ENCODE measurements at places on chromosomes 12 and 14.
A peak's percentile ranks its signal among the peaks of the same experiment; 100 is the strongest.

DNA sequence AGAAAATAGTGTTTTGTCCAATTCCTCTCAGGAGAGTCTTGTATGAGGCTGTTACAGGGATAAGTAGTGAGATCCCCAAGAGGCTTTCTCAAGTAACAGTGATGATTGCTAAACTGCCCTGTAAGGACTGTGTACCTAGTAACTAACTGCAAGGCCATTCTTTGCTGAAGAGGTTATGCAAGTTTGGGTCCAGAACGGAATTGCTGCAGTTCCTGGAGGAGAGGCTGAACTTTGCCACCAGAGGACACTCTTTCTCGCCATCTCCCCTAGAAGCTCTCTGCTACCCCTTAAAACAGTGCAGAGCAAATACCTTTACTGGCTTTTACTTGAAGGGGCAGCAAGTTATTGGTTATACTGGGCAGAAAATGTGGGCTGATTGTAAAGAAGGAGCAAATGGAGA, 180.0 kb downstream of the RBM19 start:
- no peak for DNase-seq

DNA sequence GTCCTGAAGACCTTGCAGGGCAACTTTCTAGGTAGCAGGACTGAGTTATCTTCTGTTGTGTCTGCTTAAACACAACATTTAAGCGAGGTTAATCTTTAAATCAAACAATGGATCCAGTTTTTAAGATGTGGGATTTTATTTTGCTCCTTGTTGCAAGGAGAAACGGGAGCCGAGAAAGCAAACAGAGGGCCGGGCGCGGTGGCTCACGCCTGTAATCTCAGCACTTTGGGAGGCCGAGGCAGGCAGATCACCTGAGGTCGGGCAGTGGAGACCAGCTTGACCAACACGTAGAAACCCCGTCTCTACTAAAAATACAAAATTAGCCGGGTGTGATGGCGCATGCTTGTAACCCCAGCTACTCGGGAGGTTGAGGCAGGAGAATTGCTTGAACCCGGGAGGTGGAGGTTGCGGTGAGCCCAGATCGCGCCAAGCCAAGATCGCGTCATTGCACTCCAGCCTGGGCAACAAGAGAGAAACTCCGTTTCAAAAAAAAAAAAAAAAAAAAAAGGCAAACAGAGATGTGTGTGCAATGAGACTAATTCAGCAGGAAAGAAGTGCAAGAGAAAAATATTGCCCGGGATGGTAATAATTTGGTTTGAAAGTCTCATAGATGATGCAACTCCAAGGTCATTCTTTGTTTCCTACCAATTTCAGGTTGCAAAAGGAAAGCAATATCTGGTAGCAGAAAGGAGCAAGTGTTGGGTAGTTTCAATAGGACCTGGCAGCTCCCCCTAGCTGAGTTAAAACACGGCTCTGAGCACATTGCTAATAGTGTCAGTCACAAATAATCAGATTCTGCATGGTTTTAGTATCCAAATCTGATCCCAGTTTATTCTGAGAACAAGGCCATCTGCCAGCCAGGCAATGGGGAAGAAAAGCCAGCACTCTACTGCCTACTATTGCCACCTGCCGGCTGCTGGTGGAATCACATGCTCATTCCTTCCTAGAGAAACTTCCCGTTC, 141.4 kb downstream of the PPM1H start:
- peak; percentile 93 for DNase-seq

DNA sequence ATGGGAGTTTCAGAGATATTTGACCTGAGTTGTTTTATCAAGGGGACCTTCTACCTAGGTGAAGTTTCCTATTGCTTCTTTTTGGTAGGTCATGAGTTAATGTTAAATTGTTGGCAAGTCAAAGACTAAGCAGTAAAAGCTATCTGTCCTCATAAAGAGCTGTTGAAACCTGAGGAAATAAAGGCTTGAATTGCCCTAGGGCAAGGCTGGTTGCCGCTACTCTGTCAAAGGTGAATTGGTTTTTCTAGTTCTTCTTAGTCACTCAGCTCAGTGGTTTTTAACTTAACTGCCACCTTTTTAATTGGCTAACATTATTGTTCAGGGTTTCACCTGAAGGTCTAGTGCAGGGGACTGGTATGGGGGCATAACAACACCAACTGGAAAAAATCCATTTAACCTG, 441.6 kb upstream of the FBXO33 start:
- DNase-seq, result no peak

DNA sequence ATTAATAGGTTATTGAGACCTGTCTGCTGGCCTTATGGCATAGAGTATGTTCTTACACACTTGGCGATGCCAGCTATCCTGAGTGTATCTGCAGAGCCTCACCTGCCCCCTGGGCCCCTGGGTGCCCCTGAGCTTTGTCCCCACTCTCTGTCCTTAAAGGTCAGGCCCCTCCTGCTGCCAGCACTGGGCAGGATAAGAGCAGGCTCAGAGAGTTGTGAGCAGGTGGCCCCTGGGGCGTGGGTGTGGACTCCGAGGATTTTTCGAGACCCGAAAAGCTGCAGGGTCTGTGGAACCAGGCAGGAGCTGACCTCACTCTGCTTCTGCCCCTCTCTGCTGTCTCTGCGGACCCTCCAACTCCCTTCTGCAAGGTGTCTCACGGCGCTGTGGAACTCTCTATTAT, 8.2 kb downstream of the HIP1R start:
- DNase-seq, result no peak

- DNase-seq, result no peak
Observed at GRCh38 chr14:35986219-35986573, 160.1 kb downstream of the BRMS1L start.

DNA sequence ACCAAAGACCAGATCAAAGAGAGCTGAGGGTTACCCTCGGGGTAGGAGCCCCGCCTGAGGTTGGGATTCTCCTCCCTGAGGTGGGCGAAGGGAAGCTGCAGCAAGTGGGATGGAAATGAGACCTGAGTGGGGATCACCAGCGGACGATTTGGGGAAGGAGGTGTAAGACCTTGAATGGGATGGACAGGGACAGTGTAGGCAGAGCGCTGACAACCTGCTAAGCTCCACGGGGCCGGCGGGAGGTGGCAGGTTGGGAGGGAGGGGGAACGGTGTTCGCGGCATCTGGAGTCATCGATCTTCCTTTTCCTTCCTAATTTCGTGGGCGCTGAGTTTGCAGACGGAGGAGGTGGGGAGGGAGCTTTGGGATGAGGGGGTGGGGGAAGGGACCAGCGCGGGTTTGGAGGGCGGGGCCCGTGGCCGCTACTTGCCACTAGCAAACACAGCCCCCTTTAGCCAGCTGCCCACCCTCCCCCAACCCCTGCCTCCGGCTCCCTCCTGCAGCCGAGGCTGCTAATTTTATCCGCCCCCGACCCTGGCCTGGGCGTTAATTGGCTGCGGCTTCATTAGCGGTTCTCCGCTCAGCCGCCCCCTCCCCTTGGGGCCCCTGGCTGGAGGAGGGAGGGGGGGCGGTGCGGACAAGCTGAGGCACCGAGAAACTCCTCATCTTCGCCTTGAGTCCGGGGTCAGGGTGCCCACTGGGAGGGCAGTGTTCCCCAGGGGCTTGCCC, 2.8 kb upstream of the SHMT2 start:
- no peak for DNase-seq

- no peak for DNase-seq
Observed at GRCh38 chr12:32025906-32026305, 66.7 kb downstream of the RESF1 start.

- DNase-seq, result peak; percentile 66
Observed at GRCh38 chr12:6336079-6336888, 5.6 kb downstream of the TNFRSF1A start.

- no peak for DNase-seq
Observed at GRCh38 chr12:132734206-132734605, 23.6 kb downstream of the PGAM5 start.

DNA sequence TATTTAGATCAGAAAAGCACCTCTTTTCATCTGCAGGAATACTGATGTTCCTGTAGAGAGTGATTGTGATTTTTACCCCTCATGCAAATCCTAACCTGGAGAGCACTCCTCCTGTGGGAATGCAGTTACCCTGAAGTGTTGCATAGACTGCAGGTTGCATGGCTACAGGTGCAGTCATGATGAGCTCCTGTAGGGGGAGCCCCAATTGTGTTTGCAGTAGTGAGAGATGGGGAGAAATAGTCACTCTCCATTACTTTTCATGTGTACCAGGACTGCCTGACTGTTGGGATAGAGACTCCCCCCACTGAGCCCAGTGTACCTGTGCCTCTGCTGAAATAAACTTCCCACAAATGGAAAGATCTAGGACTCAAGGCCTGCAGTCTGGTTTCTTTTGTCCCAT, 1086.5 kb downstream of the SLC6A15 start:
- DNase-seq, result no peak

- no peak for DNase-seq
Observed at GRCh38 chr14:79705126-79705894, 506.0 kb downstream of the DIO2 start.

DNA sequence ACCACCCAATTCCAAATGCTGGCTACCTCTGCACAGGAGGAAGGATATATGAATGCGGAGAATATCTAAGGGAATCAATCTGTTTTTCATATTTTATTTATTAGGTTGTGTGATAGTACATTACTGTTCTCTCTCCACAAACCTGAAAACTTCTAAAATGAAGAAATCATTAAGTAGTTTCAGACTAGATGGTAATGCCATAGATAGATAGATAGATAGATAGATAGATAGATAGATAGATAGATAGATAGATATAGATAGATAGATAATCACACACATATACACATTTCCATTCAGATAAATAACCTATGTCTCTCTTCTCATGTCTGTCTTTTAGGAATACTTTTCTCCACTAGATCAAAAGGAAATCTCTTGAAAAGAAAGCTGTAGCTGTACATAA, 126.1 kb upstream of the TSPAN8 start:
- no peak for DNase-seq

DNA sequence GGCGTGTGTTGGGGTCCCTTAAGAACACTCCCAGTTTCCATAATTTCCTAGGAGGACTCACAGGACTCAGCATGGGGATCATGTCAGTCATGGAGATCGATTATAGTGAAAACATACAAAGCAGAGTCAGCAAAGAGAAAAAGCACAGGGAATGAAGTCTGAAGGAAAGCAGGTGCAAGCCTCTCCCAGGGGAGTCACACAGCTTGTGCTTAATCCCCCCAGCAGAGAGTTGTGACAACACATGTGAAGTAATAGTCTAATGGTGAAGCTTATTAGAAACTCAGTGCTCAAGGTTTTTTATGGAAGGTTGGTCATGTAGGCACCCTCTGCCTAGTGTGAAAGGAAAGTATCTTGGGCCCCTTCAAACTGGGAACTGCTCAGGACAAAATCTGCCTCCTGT, 149.0 kb upstream of the SEL1L start:
- DNase-seq, result no peak

DNA sequence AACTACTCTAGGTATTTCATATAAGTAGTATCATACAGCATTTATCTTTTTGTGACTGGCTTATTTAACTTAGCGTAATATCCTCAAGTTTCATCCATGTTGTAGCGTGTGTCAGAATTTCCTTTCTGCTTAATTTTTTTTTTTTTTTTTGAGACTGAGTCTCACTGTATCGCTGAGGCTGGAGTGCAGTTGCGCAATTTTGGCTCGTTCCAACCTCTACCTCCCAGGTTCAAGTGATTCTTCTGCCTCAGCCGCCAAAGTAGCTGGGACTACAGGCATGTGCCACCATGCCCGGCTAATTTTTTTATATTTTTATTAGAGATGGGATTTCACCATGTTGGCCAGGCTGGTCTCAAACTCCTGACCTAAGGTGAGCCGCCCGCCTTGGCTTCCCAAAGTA, 28.9 kb downstream of the PNMA1 start:
- no peak for DNase-seq

DNA sequence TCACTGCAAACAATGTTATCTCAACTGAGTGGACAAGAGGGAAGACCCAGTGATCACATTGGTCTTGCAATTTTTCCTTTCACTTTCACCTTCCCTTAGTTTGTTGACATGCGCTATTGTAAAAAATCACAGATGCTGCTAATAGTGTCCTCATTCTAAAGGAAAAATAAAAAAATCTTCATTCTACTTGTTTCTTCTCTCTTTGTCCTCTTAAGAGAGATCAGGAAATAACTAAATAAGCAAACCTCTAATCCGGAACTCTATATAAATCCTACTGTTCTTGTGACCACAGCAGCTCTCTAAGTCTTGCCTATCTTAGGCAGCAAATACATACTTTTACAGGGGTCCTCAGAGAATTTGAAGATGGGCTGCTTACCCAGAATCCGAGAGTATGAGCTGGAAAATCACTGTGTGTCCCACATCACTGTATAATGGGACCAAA, 257.7 kb downstream of the NAV3 start:
- DNase-seq, result no peak

GRCh38 chr14:103045371-103045869, 11.9 kb downstream of the CDC42BPB start:
- DNase-seq, result no peak

DNA sequence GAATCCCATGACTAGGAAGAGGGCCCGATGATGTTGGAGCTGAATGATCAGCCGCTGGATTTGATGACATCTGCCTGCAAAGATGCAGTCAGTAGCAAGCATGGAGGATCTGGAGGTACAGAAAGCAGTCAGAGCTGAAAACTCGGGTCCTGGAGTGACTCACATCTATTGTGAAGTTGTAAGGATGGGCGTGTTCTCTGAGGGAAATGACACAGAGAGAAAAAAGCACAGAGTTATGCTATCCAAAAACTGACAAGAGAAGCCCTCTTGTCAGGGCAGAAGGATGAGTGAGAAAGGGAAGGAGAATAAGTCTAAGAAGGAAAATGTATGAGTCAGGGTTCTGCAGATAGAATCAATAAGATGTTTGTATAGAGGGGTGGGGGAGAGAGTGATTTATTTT, 380.4 kb upstream of the CCDC196 start:
- no peak for DNase-seq

GRCh38 chr14:45084946-45085346, 1.0 kb downstream of the PRPF39 start:
- DNase-seq, result no peak

DNA sequence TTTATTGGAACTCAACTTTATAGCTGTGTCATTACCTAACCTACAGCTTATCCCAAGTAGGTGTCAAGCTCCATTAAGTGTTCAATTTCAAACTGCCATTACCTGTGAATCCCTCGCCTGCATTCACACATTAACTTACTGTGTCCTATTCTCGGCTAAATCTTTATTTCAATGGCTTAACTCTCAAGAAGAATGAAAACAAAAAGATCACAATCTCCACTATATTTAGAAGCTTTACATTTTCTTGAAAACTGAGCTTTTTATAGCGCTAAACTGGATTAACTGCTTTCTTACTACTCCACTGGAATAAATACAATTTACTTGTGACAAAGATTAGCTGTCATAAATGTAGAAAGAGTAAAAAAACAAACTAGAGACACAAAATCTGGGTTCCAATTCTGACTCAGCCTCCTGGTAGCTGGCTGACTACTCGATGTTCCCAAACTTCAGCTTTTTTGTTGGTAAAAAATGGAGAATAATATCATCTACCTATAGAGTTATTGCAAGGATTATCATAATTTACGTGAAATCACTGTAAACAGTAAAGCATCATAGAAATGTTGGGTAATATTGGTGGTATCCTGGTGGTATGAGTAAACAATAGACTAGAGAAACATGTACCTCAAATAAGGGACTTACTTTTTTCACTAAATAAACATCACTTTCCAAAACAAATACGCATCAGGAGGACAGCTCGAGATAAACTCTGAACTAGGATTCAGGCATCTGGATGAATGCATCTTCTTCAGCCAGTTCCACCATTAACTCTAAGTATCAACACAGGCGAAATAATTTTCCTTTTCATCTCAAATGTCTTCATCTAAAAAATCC, 1.7 kb downstream of the RALGAPA1 start:
- DNase-seq, result no peak
